GM23338 (cell line): ENCODE measurements at places on chromosomes 12 and 14. TPM values are rescaled to one million over a fixed set of nuclear protein-coding genes. Genes with fewer than 3 reads are reported as not detected.

- peak; percentile 78 for DNase-seq
Observed at GRCh38 chr12:49019443-49020324, 1.1 kb upstream of the PRKAG1 start.

Gene GDF3
- total RNA-seq: 15.3 and 19.3 TPM in 2 replicates

Gene SDSL
- total RNA-seq: not detected in 2 replicates

GRCh38 chr12:89621521-89621920 is 87.1 kb downstream of the ATP2B1 start:
- DNase-seq: no peak

Gene GPR84
- not detected in 2 replicates for total RNA-seq

Gene C14orf132
- total RNA-seq: 15.1 and 16.2 TPM in 2 replicates
